ENCODE measurements at places on chromosomes 5 and 9.

GRCh38 chr5:148820461-148821395, 5.7 kb upstream of the ADRB2 start:
- DNase-seq, result no peak

DNA sequence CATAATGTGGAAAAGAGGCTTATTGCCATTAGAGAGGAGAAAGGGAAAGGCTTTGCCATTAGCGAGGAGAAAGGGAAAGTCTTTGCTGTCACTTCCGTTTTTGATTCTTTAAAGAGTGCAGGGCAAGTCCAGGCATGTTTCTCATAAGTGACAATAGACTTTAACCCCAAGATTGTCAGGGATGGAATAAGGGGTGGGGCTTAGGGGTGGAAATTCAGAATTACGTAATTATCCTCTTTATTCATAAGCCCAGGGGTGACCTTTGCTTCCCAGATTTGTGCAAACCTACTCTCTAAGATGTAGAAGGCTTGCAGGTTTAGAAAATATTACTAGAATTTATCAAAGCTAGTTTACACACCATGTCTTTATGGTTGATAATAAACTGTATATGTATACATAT, 2.3 kb upstream of the PLK2 start:
- no peak for DNase-seq

DNA sequence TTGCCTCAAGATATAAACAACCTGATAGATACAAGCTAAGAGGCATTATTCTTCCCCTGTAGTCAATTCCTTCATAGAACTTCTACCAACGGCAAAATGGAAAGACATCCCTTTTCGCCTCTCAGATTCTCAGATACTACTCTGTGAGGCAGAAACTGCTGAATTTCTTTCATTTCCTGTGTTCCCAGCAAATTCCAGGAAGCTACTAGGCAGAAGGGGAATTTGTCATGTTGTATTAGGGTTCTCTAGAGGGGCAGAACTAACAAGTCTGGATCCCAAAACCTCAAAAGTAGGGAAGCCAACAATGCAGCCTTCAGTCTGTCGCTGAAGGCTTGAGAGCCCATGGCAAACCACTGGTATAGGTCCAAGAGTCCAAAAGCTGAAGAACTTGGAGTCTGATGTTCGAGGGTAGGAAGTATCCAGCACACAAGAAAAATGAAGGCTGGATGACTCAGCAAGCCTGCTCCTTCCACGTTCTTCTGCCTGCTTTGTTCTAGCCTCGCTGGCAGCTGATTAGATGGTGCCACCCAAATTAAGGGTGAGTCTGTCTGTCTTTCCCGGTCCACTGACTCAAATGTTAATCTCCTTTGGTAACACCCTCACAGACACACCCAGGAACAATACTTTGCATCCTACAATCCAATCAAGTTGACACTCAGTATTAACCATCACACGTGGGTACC, 15.2 kb downstream of the RNF180 start:
- no peak for DNase-seq

- DNase-seq, result no peak
These were observed 24.7 kb downstream of the BTF3 start for GRCh38 chr5:73522989-73523388.

- no peak for DNase-seq
These were observed 16.6 kb downstream of the ENC1 start for GRCh38 chr5:74623748-74624408.

DNA sequence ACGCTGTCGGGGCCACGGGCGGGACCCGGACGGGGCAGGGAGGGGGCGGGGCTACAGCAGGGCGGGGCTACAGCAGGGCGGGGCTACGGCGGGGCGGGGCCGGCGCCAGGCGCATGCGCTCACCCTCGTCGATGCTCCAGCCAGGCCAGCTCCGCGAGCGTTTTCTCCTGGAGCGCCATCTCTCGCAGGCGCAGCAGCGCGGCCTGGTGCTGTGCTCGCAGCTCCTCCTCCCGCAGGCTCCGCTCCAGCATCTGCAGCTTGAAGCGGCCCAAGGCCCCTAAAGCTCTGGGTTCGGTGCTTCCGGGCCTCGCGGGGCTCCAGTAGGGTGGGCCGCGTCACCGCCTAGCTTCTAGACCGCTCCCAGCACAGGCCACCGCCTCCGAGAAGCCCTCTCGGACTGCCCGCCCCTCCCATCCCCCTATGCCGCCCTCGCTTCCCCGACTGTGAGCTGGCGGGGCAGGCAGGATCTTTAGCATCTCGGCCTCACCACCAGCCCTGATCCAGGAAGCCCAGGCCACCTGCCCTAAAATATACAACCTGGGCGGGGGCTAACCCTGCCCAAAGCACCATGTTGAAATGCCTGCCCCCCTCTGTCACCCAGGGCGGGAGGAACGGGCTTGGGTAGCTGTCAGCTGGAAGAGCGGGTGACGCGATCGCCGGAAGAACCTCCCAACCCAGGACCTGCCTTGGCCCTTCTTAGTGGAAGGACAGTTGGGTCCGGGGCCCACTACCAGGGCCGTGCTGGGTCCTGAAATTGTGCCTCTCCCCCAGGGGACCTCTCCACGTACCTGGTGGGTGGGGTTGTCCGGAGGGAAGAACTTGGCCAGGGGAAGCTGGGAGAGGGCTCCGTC, 21.9 kb upstream of the QSOX2 start:
- DNase-seq, result no peak

GRCh38 chr5:181098762-181099601, 32.0 kb downstream of the OR2V1 start:
- no peak for DNase-seq

GRCh38 chr5:141878711-141879425, 658 bp upstream of the PCDH1 start:
- peak; percentile 85 for DNase-seq
